ENCODE measurements at places on chromosomes 2 and 18.

DNA sequence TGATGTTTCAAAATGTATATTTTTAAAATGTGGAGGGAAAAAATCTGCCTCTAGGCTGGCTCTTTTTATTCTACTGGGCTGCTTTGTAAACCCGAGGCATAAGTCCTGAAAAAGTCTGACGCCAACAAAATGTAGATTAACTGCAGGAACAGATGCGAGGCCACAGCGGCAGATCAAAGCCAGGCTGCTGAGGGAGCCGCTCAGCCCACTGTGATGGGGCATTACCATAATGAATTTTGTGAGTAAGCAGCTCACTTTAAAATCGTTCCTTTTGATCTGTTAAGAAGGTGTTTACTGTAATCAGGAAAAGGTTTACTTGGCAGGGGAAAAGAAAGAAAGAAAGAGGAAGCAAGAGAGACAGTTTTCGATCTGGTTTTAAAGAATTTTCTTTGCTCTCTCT, 269.0 kb downstream of the ICOS start:
- no peak for DNase-seq

DNA sequence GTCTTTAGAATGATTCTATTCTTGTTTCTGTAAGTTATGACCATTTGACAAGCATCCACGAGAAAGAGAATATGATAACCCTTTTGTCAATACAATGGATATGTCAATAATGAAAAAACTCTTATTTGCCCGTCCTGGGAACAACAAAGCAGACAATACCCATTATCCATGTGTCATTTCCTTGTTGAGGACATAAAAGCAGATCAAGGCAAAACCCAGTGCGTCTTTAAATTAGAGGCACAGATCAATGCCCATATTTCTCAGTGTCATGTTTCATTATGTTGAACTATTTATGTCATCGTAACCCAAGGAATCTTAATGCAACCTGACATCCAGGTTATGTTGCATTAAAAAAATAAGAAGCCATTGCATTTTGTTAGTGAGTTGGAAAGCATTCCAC, 365.0 kb upstream of the CELF4 start:
- no peak for DNase-seq

- DNase-seq, result no peak
These were observed 127.5 kb downstream of the NFATC1 start for GRCh38 chr18:79523206-79523735.

DNA sequence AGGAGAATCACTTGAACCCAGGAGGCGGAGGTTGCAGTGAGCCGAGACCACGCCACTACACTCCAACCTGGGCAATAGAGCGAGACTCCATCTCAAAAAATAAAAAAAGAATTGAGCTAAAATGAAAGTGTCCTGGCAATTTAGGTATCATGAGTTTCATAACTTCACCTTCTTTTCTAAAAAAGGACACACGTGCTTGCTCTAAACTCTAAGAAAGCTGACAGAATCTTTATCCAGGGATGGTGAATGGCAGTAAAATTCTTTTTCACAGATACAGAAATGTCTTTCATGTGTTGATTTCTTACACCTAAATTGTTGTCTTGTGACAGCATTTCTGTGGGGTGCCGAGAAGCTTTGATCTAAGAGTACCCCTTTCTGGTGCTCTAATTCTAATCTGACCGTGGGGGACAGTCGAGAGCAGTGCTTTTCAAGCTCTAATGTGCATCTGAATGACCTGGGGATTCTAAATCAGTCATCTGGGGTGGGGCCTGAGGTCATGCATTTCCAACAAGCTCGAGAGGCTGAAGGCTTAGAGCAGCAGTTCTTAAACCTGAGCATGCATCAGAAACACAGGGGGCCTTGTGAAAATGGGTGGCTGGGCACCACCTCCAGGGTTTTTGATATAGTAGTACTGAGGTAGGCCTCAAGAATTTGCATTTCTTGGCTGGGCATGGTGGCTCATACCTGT, 42.1 kb upstream of the REL start:
- no peak for DNase-seq

- DNase-seq, result no peak
These were observed 33.0 kb downstream of the SLC35F5 start for GRCh38 chr2:113723411-113723810.

DNA sequence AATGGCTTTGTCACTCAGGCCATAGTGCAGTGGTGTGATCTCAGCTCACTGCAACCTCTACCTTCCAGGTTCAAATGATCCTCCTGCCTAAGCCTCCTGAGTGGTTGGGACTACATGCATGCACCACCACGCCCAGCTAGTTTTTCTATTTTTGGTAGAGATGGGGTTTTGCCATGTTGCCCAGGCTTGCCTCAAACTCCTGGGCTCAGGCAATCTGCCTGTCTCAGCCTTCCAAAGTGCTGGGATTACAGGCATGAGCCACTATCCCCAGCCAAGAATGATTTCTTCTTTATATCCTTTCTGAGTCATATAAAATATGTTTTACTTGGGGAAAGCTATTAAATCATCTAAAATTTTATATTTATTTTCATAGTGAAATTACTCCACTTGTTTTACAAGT, 61.3 kb downstream of the CYBRD1 start:
- no peak for DNase-seq

GRCh38 chr18:51824746-51825145, 515.3 kb upstream of the DCC start:
- no peak for DNase-seq

GRCh38 chr2:176960736-176961520, 251.7 kb upstream of the HNRNPA3 start:
- peak; percentile 8 for DNase-seq

GRCh38 chr2:231701456-231702373, 6.6 kb upstream of the PTMA start:
- no peak for DNase-seq

DNA sequence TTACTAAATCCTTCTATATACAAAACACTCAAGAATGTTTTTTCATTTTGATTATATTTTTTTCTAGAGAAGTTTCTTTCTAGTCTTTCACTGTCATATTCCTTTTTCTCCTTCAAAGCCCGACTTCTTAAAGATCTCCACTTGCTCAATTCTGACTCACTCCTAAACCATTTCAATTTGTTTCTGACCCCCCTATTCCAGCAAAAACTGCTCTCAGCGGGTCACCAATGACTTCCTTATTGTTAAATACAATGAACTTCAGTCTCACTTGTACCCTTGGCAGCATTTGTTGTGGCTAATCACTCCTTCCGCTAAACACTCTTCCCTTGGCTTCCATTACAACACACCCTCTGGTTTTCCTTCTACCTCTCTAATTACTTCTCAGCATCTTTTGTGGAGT, 111.1 kb upstream of the RBBP8 start:
- no peak for DNase-seq

DNA sequence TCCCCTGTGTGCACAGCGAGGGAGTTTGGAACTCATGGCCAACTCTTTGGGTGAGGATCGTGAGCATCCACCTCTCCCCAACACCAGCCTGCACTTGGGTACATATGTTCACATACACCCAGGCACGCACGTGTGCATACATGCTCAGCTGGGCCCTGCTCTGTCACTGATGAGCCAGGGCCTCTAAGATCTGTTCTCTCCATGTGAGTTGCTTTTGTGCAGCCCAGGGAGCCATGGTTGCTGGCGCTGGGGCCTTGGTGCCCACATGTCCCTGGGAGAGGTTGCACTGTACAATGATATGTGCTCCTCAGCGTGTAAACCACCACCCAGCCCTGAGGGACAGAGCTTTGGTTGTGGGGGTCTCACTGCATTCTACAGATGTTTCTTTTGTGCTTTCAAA, 44.1 kb downstream of the KLHL29 start:
- no peak for DNase-seq

DNA sequence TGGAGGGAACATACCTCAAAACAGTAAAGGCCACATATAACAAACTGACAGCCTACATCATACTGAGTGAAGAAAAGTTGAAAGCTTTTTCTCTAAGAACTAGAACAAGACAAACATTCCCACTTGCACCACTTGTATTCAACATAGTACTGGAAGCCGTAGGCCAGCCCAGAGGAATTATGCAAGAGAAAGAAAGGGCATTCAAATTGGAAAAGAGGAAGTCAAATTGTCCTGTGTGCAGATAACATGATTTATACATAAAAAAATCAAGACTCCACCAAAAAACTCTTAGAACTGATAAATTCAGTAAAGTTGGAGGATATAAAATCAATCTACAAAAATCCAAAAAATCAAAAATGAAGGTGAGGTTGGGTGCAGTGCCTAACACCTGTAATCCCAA, 8.0 kb upstream of the KDM3A start:
- no peak for DNase-seq

DNA sequence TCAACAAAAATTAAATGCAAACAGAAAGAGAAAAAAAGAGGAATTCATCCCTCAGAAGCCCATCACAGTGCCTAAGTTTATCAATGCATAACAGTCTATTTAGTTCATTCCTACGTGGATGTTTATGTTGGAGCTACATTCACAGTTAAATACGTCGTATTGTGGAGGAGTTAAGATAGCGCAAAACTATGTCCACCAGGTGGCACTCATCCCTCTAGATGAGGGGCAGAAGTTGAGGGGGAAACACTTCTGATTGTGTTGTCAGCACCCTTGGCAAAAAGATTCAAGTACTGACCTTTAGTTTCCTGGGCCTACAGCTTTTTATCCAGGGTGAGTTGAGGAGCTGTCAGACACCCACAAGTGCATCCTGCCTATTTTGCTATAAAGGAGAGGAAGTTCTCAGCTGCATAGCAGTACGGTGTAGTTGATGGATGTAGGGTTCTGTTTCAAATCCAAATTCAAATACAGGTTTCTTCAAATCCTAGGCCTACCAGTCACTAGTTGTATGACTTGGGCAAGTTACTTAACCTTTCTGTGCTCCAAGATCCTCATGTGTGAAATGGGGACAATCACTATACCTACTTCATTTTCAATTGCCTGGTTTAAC, 26.8 kb upstream of the MYO1B start:
- no peak for DNase-seq

DNA sequence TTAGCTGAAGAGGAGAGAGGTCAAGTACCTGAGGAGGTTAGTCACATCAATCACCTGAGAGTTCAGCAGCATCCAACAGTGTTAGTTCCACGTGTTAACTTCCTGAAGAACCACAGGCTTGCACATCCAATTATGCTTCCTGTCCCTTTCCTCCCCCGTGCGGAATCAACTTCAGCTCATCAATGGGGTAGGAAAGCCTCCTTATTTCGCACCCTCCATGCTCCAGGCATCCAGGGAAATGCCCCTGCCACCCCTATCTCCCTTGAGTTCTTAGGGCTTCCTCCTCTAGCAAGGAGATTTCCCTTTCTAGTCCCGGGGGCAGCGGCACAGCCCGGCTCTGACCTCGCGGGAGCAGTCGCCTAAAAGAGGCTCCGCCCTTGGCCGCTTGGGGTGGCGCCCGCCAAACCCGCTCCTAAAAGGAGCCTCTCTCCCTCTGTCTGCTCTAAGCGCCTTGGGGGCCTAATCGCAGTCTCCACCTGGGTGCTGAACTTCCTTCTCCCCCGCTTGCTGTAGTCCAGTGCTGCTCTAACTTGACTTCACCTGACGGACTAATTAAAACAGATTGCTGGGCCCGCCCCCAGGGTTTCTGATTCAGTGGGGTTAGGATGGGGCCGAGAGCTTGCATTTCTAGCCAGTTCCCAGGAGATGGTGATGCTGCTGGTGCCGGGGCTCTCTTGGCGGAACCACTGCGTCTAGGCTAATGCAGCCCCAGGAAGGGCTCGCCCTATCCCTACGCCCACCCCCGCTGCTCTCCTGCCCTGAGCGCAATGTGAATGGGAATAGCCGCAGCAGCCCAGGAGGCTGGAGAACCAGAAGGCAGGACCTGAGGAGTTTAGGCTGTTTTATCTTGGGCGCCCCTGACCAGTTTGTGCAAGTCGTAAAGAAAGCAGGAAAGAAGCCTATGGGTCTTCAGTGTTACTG, 3.4 kb upstream of the TET3 start:
- no peak for DNase-seq

GRCh38 chr2:191938779-191939178, 91.9 kb upstream of the CAVIN2 start:
- DNase-seq, result no peak

DNA sequence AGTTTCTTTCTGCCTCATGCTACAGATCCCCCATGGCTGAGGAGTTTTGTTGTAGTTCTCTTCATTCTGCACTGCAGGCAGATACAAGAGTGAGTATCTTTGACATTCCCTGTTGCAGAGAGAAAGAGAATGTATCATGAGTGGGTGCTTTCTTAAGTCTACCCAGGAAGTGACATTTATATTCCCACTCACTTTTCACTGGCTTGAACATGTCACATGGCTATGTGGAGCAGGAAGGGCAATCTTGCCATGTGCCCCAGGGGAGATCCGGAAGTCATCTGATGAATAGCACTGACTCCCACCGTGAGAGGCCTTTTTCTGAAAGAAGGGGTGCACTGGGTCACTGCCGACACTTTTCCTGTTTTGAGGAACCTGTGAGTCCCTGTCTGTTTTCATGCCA, 66.4 kb upstream of the BOD1L2 start:
- no peak for DNase-seq

- DNase-seq, result no peak
These were observed 111.0 kb downstream of the B3GNT2 start for GRCh38 chr2:62306751-62307468.

DNA sequence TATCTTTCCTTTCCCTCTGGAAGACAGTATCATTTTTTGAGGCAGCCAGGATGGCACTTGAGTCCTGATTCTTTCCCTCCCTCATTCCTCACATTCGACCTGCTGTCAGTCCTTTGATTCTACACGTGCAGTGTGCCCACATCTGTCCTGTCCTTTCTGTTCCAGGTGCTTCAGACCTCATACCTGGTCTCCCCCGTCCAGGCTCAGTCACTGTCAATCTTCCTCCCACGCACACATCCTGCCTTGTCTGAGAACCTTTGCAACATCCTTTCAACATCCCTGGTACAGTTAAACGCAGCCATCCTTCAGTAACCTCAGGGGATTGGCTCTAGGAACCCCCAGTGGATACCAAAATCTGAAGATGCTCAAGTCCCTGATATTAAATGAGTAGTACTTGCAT, 10.1 kb downstream of the BCL2 start:
- DNase-seq, result no peak

DNA sequence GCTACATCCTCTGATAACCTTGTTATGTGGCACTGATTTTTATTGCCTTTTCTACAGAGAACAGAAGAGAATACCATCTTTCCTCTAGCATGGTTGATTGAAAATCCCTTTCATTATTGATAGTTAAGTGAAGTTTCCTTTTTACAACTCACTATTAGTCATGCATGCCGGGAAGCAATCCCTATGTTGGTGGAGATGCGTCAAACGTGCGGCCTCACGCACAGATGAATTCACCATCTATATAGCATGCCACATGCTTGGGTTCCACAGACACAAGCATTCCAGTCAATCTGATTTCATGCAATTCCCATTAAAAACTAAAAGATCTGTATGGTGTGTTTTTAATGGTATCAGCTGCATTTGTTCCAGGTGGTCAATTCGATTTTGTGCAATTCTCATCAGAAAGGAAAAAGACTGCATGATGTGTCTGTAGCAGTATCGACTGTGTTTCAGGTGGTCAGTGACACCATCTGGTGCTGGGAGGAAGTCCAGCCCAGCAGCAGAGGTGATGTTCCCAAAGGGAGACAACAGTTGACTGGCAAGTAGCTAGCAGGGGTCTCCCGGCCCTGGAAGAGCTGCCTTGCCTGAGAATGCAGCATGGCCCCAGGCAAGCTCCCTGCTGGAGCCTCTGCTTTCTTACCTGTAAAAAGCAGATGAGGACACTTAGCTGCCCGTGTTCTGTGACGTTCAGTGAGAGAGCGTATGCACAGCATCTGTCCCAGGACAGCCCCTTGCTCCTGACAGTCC, 151.3 kb upstream of the NCK2 start:
- no peak for DNase-seq

- no peak for DNase-seq
These were observed 220.4 kb upstream of the SPOPL start for GRCh38 chr2:138280999-138281695.

All from anterior cingulate cortex (tissue), 58 donors.